GM23248 (cell line): ENCODE measurements at places on chromosomes 3 and 15.

DNA sequence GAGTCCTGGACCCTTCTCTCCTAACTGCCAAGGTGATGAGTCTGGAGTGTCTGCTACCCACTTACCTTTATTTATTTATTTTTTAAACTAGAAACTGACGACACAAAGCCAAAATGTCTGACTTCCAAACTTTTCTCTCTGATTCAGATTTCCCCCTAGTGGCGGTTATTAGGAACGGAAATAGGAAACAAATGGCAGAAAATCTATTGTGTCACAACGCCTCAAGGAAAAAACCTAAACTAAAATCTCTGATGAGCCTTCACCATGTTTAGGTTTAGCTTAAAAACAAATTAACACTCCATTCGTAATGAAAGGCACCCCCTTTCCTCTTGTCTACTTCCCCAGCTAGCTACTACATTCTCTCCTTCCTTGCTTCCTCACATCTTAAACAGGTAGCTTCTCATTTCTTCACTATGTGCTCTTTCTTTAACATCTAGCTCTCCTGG lies 94.0 kb upstream of the MEX3B start:
- DNase-seq, result peak; percentile 85

DNA sequence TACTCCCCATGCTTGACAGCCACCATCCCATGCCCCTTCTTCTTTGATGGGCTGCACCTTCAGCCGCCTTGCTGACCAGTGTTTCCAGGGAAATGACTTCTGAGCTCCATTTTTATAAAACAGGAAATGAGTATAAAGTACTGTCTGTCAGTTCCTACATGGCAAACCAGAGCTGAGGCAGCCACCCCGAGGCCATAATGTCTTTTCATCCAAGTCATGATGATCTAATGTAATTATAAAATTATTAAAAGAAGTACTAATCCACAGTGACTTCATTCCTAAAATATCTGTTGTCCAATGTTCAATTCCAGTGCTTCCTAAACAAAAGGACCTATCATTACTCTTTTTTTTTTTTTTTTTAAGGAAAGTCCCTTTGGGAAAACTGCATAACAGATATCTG lies 75.2 kb upstream of the HERC1 start:
- peak; percentile 74 for DNase-seq

DNA sequence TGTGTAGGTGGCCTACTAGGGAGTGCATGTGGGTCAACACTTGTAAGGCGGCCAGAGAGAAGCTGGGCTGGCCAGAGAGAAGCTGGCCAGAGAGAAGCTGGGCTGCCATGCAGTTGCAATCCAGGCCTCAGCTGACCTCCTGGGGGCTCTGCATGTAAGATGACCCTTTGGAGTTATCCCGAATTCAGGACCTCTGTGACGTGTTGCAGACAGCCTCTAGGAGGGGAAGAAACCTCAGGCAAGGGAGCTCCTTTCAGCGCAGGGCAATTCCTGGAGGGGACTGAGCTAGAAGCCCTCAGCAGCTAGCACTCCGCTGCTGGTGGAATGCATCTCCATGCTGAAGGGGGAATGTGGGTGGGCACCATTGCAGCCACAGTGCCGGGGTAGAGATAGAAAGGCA lies 15.8 kb upstream of the KBTBD12 start:
- no peak for DNase-seq

GRCh38 chr15:88983861-88984429 lies 70.8 kb upstream of the MFGE8 start:
- no peak for DNase-seq

GRCh38 chr3:129118745-129119144 lies 2.9 kb downstream of the RAB43 start:
- no peak for DNase-seq

GRCh38 chr3:63328365-63328764 lies 50.3 kb downstream of the SYNPR start:
- DNase-seq, result peak; percentile 89

- DNase-seq, result no peak
Observed at GRCh38 chr3:36455406-36455805, 75.1 kb downstream of the STAC start.

DNA sequence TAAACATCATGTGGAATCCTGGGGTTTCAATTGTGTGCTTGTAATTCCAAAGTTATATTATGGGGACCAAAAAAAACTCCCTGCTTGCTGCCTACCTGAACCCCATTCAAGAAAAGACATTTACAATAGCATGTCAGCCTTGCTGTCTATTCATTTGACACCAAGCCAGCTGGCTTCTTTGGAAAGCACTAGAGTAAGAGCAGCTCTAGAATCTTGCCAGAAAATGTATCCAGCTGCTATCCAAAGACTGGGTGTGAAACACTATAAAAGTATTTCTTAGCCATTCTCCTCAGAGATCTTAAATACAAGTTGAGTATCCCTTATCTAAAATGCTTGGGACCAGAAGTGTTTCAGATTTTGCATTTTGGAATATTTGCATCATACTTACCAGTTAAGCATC lies 87.4 kb downstream of the RAD18 start:
- peak; percentile 71 for DNase-seq

DNA sequence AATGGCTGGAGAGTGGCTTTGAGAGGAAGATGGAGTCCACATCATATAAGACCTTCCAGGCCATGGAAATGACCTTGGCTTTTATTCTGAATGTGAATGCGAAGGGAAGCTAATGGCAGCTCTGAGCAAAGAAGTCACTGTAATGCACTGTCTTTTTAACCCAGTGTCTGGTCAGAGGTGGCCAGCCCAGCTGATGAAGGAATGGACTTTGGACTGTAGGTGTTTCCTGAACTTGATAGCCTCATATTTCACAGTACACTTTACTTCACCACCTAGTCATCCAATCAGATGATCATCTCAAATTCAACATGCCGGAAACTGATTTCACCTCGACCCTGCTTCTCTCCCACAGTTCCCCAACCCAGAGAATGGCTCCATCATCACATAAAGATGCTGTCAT lies 33.4 kb downstream of the DCLK3 start:
- no peak for DNase-seq

GRCh38 chr3:122215592-122216298 lies 32.3 kb downstream of the CASR start:
- no peak for DNase-seq

DNA sequence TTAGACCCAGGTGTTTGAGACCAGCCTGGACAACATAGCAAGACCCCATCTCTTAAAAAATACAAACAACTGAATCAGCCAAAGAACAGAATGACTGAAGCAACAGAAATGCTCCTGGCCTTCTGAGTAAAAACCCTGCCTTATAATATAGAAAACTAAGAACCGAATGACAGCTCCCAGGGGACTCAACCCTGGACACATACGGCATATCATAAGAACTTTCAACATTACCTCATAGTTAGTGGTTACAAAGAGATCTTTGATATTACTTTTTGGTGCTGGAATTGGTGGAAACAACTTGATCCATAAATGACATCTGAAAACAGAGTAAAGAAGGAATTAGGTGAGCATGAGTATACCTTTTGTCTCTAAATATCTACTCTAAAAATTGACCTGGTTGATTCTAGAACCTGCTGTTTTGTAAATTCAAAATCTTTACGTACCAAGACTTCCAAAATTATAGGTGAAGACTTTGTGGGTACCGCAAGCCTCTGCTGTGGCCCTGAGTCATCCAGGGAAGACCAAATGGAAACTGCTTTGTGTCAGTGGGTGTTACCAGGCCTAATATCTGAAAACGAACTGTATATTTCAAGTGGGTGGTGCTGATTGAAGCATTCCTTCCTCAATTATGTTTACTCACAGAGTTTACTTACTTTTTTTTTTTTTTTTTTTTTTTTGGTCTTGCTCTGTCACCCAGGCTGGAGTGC lies 35.5 kb downstream of the IL5RA start:
- no peak for DNase-seq

DNA sequence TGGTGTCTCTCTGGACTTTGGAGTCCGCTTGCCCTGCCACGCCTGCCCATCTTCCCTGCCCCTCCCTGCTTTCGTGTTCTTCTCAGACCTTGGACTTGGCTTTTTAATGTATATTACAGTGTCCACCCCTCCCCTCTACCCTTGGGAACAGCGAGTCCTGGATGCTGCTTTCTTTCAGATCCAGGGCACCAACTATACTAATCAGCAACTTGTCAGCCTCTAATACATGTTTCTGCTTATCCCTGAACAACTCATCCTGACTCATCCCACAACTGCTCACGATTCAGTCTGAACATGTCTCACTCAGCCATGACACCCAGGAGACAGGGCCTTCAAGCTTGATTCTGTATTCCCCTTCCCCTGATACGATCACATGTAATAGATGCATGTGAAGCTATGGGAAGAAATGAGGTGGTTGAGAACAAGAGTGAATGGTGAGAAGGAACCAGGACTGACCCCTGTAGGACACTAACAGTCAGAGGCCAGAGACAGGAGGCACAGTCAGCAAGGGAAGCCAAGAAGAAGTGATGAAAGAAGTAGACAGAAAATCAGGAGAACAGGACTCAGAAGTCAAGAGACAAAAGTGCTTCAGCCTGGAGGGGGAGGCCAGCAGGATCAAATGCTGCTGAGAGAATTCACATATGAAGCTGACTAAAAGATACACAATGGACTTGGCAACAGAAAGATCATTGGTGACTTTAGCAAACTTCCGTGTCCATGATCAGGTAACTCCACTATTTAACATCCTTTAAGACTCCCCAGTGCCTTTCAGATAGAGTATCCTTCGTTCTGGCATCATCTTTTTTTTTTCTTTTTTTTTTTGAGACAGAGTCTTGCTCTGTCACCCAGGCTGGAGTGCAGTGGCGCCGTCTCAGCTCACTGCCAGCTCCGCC lies 35.4 kb downstream of the BCL2L10 start:
- peak; percentile 88 for DNase-seq
